ENCODE measurements at places on chromosomes 4 and X. TPM values are rescaled to one million over a fixed set of nuclear protein-coding genes. Genes with fewer than 3 reads are reported as not detected.

The DTHD1 gene
- not detected for total RNA-seq

The OPHN1 gene
- 12.1 TPM for total RNA-seq

The DCAF12L1 gene
- not detected for total RNA-seq

The MAGEA8 gene
- not detected for total RNA-seq

The NSG1 gene
- not detected for total RNA-seq

The DDIT4L gene
- 9.2 TPM for total RNA-seq

The SOD3 gene
- 5.2 TPM for total RNA-seq

The TMPRSS11E gene
- 0.12 TPM for total RNA-seq

The TLR7 gene
- under 0.01 TPM for total RNA-seq

The EGF gene
- total RNA-seq, result 1.3 TPM

Data from uterine smooth muscle cell (primary cell).